GM13976 (cell line): ENCODE measurements at places on chromosomes 5 and 9.

GRCh38 chr5:19886123-19886917 lies 101.7 kb downstream of the CDH18 start:
- DNase-seq: no peak

DNA sequence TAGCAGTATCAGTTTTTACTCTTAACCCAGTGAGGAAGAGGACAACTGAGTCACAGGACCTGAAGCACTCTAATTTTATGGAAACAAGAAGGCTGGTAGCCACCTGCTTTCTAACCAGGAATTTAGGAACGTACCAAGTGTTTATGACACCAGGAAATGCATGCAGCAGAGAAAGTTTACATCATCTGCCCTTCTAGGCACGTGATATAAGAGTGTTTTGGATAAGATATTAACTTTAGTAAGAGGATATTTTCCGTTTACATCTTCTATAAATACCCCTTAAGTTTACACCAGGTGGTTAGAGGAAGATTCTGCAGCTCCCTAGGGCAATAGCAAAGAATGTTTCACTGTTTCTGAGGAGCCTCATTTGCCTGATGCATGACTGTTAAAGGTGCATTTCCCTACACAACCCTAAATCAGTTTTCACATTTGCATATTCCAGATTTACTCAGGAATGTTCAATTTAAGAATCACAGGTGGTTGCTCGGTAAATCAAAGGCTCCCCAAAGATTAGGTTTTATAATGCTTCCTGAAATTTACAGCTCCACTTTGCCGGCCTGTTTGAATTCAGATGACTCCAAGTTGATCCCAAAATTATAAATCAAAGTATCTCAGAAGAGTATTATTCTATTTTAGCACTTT lies 1.8 kb downstream of the TSC1 start:
- no peak for DNase-seq

GRCh38 chr9:125758986-125759763 lies 12.0 kb downstream of the PBX3 start:
- no peak for DNase-seq

DNA sequence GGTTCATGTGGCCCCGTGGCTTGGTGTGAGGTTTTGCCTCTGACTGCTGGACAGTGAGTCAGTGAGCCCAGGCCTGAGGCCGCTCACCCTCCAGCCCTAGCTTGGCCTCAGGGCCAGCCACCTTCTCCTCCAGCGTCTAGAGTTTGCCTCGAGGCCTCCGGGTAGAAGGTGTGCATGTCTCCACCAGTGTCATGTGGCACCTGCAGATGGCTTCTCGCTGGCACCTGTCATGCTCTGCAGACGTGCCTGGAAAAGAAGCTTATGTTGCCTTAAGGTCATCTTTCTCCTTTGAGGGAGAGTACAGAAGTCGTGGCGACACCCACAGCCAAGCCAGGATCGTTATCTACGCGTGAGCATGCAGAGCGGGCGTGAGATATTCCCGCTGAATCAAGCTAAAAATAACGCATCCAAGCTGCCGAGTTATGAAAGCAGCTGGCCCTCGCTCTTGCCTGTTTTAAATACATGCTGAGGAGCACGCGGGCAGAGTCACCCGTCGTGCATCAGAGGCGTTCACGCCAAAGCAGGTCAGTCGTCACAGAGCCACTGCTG lies 79.7 kb upstream of the FCN2 start:
- DNase-seq: no peak

DNA sequence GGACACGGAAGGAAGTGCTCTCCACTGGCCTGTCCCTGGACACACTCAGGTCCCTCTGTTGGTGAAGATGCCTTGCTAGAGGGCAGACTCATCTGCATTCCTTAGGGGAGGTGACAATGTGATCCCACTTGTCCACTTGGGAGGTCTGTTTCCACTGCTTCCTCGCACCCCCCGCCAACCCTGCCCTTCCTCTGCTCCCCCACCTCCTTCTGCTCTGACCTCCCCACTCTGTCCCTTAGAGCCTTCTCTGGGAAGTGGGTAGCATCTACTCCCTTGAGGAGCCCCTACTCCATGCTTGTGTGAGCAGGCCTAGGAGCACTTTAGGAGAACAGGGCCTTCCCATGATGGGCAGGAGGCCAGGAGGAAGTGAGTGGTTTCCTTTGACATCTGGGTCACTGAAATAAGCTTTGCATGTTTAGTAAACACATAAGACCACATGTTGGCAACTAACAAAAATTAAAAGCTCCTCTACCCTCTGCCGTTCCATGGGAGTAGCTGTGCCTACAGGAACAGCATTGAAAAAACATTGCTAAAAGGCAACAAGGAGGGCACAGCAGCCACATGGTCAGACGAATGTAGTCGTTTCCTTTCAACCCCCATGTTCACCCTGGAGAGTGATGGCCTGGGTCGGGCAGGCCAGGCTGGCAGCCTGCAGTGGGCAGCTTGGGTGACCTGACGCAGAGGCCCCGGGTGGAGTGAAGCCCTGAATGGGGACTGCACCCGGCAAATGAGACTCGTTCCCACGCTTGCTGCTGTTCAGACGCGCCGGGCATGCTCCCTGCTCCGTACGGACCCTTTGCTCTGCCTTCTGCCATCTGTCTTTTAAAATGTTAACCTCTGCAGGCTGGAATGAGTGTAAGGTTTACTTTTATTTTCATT lies 634.0 kb downstream of the IRX1 start:
- DNase-seq: no peak

- no peak for DNase-seq
Measured at GRCh38 chr9:69115621-69116020, 58.5 kb upstream of the TJP2 start.

DNA sequence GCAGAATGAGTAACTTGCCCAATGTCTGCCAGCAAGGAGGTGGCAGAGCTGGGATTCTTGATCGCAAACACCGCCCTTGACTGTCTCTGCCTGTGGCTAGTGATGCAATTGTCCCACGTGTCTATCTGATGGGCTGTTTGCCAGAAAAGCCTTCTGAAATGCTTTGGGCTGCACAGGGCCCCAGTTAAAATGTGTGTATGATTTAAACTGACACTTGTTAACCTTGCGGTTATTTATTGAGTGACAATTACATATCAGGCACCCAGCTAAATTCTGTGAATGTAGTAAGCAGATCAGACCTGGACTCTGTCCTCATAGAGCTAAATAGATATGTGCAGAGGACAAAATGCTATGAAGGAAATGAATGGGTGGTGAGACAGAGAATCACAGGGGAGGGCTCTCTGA lies 11.6 kb upstream of the IL12B start:
- no peak for DNase-seq
